Stimulated activated CD8-positive, alpha-beta memory T cell treated with anti-CD3 and anti-CD28 coated beads, Interleukin-4, amount 100 ng/mL, for 4 hours (primary cell): ENCODE measurements at places on chromosomes 11 and 22.

DNA sequence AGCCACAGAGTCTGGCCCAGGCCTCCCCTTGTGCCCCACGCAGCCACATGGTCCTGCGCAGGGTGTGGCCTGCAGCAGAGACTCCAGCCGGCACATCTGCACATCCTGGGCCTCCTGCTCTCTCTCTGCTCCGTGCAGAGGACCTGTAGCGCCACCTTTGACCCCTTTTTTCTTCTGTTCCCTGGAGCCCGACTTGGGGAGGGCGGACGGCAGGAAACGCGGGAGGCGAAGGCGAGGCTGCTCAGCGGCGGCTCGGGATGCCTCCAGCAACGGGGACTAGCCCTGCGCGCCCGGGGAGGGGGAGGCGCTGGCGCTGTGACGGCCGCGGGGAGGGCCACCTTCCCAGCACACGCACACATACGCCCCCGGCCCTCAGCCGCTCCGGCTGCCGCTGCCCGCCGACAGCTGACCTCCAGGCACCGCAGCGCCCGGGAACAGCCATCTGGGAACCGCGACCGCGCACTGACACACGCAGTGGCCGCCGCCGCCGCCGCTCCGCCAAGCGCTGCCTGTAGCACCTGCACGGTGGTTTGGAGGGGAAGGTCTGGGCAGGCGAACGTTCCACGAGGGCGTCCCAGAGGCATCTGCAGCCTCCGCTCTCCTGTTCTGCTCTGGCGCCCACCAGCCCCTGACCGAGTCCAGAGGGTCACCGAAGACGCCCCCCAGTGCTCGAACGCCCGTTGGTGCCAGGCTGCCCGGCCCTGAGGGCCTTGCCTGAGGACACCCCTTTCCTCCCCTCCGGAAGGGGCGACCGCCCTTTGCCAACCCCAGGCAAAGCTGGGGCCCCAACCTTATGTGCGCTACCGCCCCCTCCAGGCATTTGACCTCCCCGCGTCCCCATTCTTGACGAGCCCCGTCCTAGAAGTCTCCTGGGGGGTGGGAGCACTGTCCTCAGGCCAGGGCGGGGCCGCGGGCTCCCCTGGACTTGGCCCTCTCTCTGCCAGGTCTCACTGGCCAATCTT lies 16.9 kb upstream of the C22orf42 start:
- no peak for DNase-seq

DNA sequence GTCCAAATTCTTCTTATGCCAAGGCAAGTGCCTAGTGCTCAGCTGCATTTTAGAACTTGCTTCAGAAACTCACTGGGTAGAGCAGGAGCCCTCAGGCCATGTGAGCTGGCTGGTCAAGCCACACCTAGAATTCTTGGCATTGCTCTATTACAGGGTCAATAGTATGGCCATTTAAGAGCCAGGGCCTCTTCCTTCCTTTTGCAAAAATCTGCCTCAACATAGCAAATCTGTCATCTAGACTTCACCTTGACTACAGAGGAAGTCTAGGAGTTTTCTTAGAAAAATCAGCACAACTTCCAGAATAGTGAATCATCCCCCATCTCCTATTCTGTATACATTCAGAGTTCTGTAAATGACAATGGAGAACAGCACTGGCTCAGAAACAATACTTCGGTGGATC lies 112.0 kb upstream of the TTC12 start:
- no peak for DNase-seq

GRCh38 chr22:27164781-27165503 lies 507.6 kb downstream of the MIAT start:
- no peak for DNase-seq

GRCh38 chr11:74000307-74001133 lies 8.4 kb downstream of the UCP3 start:
- no peak for DNase-seq

DNA sequence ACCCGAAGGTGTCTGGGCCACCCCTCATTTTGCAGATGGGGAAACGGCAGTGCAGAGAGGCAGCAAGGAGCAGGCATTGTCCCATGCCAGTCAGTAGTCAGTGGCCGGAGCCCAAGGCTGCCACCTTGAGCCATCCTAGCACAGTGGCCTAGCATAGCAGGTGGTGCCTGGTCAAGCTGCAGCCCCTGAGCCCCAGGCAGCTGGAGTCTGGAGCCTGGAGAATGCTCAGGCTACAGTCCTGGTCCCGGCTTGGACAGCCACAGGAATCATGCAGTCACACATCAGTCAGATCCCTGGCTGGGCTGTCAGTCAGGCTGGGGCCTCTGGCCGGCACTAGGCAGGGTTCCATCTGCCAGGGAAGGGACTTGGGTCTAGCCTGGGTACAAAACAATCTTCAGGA lies 18.6 kb downstream of the KCNC1 start:
- no peak for DNase-seq

DNA sequence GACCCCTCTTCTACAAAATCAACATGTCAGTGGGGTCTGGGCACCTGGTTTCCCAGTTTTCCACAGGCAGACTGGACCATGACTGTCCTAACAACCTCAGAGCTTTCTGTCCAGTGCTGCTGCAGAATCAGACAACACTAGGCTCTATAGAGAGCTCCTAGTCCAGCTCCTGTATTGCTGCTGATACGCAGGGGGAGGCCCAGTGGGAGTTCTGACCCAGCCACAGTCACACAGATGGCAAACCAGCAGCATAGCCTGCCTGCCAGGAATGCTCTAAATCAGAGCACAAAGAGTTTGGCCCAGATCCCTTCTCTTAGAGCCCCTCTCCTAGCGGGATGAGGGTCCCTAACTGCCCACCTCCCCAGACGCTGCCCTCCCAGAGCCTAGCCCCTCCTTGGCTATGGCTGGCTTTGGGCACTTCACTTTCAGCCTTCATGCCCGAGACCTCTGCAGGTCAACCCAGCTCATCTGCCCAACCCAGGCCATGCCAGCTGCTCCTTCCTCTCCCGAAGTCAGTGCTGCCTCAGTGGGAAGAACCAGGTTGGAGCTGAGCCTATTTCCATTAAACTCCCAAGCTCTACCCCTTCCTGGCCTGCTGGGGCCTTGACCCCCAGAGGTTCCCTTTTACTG lies 15.8 kb upstream of the SLCO2B1 start:
- DNase-seq, result no peak

DNA sequence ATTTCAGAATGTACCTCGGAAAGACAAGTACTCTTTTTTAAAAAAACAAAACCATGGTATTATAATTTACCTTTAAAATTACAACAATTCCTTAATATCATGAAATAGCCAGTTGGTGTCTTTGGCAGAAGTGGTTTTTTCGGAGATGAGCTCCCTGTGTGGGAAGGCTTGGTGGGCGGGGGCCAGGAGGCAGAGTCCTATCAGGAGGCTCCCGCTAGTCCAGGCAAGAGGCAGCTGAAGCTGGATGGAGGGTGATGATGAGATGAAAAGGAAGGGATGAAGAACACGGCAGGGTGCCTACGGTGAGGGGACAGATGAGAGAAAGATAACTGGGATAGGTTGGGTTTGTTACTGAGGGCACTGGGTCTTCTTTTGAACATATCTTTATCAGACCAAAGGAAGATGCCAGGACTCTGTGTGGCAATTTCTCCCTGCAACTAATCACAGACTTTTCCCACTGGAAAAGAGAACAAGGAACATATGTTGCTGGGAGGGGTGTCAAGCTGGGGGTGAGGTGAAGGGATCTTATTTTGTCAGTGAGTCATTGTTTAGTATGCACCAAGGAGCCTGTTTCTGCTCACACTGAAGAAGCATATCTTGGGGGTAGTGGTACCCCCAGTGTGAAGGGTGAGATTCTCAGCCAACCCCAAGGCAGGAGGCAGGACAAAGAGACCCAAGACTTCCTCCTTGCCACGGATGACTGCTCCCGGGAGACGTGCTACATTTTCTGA lies 91.5 kb upstream of the YWHAH start:
- no peak for DNase-seq

DNA sequence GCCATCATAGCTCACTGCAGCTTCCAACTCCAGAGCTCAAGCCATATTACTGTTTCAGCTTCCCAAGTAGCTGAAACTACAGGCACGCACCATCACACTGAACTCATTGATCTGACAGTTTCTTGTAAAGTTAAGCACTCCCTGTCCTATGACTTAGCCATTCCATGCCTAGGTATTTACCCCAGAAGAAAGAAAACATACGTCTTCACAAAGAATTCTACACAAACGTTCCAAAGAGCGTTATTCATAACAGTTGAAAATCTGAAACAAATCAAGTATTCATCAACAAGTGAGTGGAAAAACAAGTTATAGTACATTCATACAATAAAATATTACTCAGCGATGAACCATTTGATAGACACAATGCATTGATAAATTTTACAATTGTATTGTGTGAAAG lies 7.8 kb upstream of the NLRP10 start:
- DNase-seq, result no peak

DNA sequence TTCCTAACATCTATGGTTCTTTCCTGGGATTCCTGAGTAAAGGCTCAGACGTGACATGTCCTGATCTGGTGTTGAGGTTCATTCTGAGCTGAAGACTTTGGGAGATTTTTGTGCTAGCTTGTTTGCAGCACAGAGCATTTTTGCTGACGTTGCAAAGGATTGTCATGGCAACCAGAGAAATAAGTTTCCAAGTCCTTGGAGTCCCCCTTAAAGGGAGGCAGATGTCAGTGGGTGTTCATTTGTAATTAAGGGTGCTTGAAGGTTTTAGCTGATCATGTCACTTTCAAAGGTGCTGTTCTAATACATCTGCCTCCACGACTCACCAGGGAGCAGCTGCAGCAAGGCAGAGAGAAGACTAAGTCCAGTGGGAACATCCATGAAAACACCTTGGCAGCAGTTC lies 5.4 kb upstream of the SYN3 start:
- no peak for DNase-seq

- DNase-seq, result no peak
These were observed 906 bp upstream of the NAA40 start for GRCh38 chr11:63937713-63938478.

- no peak for DNase-seq
These were observed 129.3 kb upstream of the B3GAT1 start for GRCh38 chr11:134541355-134541754.

GRCh38 chr11:2443881-2444820 lies at the start of gene TRPM5:
TSS of gene TRPM5 (minus strand) at chr11:2444514. CDS start at chr11:2423036, 21,478 bp downstream.
- peak; percentile 62 for DNase-seq

DNA sequence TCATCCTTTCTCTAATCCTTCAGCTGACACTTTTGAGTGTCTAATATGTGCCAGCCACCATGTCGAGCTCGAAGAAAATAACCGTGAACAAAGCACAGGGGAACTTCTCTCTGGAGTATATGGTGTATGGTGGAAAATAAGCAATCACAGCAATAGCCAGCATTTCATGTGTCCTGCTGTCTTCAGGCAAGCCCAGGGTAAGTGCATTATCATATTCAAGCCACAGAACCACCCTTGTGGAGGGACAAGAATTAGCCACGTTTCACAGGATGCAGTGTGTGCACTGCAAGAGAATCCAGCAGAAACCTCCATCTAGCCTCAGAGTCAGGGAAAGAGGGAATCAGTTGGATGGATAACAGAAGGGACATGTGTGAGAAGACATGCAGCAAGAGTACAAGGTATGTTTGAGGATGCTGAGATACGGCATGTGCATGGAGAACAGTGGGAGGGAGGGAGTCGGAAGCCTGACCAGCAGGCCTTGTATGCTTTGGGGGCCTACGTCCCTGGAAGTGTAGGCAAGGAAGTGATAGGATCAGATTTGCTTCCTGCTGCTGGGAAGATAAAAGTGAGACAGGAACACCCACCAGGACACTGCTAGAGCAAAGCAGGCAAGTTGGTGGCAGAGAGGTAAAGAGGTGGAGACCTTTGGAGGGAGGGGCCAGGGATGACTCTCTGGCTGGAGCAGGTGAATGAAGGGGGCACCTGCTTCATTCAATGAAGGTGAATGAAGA lies 14.7 kb upstream of the GNAZ start:
- no peak for DNase-seq

- no peak for DNase-seq
These were observed 572.2 kb downstream of the TBC1D22A start for GRCh38 chr22:47334601-47335000.

DNA sequence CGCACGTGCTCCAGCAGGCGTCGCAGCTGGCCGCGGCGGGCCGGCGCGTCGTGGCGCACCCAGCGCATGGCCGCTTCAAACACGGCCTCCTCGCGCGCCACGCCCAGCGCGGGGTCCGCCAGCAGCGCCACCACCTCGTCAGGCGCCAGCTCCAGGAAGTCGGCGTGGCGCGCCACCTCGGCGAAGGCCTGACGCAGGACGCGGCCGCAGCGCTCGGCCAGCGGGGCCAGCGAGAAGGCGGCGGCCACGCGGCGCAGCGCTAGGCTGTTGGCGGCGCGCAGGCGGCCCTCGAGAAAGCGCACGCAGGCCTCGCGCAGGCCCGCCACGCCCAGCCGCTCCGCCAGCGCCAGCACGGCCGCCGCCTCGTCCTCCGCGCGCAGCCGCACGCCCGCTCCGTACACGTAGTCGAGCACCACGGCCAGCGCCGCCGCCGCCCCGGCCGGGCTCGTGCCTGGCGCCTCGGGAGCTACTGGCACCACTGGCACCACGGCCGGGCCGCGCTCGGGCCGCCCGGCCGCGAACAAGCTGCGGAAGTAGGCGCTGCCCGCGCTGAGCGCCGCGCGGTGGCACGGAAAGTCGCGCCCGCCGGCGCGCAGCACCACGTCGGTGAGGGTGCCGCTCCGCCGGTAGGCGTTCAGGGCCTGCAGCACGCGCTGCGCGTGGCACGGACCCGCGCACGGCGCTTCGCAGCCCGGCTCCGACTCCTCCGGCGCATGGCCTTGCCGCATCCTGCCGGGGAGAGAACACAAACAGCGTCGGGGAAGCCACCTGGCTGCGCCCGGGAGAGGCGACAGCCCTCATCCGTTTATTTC lies 2.9 kb downstream of the KLHL35 start:
- peak; percentile 11 for DNase-seq

DNA sequence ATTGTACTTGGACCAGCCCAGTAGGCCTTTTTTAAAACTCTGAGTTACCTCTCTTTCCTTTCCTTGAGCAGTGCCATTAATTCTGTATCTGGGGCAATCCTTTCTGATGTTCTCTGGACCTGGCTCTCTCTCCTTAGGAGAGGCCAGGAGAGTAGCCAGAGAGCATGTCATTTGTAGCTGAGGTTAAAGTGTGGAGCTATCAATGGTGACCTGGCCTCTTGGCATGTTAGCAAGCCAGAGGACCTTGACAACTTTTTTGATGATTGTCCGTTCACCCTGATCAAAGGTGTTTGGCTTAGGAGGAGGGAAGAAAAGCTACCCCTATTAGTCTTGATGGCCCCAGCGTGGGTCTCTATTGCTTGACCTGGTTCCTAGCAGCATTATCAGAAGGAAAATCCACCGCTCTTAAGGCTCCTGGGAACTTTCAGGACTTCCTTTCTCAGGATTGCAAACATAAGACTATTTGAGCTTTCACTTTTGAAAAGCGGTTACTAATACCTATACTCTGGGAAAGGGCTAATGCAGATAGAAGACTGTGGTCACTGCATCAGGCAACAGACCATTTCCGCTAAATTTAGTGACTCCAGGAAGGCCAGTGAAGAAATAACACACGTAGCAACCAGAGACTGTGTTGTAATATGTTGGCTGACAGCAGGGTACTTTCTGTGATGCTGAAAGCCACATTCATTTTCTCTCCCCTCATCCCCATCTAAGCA lies 18.2 kb downstream of the LIMK2 start:
- no peak for DNase-seq

DNA sequence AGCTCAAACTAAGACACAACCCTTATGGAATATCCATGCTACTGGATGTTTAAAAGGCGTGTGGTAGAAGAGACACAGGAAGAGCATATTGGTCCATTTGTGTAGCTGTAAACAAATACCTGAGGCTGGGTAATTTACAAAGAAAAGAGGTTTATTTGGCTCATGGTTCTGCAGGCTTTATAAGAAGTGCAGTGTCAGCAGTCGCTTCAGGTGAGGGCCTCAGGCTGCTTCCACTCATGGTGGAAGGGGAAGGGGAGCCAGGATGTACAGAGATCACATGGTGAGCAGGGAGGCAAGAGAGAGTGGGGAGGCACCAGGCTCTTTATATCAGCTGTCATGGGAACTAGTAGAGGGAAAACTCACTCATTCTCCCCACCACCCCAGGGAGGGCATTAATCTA lies 31.8 kb upstream of the CSNK2A3 start:
- no peak for DNase-seq
